ENCODE measurements at places on chromosomes 2 and 18.
A peak's percentile ranks its signal among the peaks of the same experiment; 100 is the strongest.

DNA sequence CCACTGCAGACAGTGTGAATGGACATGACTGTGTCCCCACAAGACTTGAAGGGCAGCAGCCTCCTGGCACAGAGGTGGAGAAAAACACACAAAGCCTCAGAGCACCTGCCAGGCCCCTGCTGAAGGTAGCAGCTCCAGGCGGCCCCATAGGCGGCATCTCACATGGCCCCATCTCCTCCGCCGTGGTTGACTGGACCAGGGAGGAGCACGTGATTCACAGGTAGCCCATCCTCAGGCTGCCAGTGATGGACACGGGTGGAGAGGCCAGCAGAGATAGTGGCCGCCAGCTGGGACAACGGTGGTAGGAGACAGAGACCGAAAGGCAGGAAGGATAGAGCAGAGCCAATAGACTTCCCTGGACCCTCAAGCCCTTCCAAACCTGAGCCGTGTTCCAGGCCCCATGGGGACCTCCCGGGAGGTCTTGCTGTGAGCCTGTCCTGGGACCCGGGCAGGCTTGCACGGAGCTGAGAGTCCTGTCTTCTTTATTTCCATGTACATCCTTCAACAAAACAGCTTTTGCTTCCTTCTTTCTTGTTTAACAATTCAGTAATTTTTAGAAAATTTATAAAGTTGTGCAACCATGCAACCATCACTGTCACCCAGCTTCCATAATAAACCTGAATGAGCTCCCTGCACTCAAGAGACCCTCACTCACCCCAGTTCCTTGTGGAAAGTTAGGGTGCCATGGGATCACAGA, 26.9 kb downstream of the GPR55 start:
- no peak for DNase-seq

GRCh38 chr18:24995056-24995455, 356.9 kb downstream of the ZNF521 start:
- no peak for DNase-seq

DNA sequence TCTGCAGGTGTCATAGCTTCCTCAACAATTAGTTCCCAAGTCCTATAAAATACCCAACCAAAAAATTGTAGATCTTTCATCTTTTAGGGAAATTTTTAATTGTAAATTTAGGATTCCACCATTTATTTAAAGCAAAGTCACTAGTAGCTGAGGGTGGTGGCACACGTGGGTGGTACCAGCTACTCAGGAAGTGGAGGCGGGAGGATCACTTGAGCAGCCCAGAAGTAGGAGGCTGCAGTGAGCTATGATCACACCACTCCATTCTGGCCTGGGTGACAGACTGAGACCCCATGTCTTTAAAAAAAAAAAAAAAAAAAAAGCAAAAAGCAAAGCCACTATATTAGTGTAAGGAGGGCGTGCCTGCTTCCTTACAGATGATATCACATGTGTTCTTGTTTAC, 60.3 kb upstream of the GREB1L start:
- DNase-seq: no peak

- no peak for DNase-seq
These were observed 103.6 kb downstream of the DNAH6 start for GRCh38 chr2:84619794-84620371.

GRCh38 chr2:176514805-176515500, 245.7 kb downstream of the MTX2 start:
- no peak for DNase-seq

DNA sequence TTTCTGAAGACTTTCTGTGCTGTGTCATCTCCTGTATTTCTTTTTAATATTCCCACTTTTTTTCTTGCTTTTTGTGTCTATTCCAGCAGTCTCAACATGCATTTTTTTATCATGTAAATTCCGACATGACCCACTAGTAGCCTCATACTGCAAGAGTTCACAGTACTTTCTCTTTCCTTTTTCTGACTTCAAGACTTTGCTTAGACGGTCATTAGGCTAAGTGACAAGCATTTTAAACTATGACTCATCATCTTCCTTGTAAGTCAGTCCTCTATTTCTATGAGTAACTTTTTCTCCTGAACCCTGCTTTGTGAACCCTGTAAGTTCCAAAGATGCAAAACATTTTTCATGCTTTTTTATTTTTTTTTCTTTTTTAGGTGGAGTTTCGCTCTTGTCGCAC, 381.2 kb downstream of the TXNL1 start:
- DNase-seq: peak; percentile 53

Measured in Caki2 (cell line).